ENCODE measurements at places on chromosomes 12 and 14.

- DNase-seq = no peak
Measured at GRCh38 chr12:58309806-58310205, 368.4 kb downstream of the ATP23 start.

- DNase-seq = no peak
Measured at GRCh38 chr14:99654235-99654985, 9.5 kb downstream of the HHIPL1 start.

DNA sequence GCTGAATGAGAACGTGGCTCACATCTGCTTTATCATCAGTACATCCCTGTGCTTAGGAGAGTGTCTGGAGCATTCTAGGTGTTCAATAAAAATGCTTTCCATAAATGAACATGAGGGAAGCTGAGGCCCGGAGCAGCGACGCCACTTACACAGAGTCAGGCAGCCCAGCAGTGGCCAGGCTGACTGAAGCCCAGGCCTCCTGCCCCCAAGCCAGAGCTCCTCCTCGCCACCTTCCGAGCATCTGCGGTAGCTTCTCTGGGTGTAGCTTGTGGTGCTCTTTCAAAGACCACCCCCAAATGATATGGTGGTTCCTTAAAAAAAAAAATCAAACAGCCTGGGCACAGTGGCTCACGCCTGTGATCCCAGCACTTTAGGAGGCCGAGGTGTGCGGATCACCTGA, 88.8 kb downstream of the FBXL14 start:
- no peak for DNase-seq

DNA sequence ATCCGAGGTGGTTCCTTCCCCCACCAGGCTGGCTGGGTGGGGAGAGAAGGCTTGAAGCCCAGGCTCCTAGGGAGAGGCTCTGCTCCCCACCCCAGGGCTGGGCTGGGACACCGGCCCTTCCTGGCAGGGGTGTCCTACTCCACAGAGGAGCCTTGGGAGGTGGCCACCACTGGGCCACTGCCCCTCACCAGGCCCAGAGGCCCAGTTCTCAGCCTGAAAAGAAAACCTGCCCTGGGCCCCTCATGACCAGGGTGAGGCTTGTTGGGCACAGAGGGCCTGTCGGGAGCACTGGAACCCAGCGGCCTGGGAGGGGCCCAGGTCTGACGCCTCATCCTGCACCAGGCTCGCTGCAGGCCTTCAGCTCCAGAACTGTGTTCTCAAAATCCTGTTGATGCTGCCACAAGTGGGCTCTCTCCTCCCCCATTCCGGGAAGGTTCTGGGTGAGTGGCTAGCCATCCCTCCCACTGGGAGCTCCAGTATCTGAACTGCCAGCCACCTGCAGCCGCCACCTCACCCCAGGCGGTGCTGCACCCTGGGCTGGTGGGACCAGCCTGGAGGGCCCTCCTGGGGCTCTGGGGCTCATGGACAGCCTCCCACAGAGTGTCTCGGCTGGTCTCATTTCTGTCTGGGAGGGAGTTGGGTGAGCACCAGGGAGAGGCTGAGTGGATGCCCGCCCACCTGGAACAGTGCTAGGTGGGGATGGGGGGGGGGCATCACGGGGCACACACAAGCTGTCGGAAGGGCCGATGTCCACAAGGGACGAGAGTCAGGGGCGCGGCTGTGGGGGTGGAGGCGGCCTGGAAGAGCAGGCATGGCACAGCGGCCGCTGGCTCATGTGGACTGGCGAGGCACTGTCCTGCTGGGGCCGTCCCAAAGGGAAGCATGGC, 11.8 kb downstream of the BAG5 start:
- no peak for DNase-seq

DNA sequence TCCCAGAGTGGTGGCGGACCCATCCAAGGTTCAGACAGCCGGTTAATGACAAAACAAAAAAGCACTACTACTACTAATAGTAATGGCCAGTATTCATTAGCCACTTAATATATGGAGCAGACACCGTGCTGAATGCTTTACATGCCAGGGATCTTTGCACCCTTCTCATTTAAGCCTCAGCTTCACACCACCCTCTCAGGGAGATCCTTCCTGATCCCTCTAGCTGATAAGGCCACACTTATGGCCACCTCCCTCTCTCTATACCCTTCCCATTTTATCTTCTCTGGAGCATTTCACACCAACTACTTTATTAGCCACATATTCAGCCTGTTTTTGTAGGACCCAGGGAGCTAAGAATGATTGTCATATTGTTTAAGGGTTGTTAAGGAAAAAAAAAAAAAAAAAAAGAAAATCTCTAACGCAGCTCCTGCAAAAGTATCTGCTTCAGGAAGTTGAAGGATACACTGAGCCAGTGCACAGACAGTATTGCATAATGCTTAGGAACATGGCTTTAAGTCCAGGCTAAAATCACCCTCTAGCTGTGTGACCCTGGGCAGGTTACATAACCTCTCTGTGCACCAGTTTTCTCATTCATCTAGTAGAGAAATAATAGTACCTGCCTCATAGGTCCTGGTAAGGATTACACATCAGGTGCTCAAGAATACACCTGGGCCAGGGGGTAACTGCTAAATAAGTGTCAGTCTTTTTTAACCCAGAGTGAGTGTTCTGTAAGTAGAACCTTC, 29.4 kb downstream of the NUAK1 start:
- DNase-seq = no peak
